Upper lobe of left lung (tissue), 6 donors: ENCODE measurements at places on chromosomes 5 and 9. TPM values are rescaled to one million over a fixed set of nuclear protein-coding genes. Genes with fewer than 3 reads are reported as not detected.

- no peaks in the 10 kb centered on the region for H3K36me3 ChIP-seq
- H3K27ac ChIP-seq, result no peak overlapping the region
- no peaks in the 10 kb centered on the region for H3K27me3 ChIP-seq
- H3K4me3 ChIP-seq, result no peak overlapping the region
Observed at GRCh38 chr5:92402045-92402444, 1018.9 kb upstream of the ARRDC3 start.

DNA sequence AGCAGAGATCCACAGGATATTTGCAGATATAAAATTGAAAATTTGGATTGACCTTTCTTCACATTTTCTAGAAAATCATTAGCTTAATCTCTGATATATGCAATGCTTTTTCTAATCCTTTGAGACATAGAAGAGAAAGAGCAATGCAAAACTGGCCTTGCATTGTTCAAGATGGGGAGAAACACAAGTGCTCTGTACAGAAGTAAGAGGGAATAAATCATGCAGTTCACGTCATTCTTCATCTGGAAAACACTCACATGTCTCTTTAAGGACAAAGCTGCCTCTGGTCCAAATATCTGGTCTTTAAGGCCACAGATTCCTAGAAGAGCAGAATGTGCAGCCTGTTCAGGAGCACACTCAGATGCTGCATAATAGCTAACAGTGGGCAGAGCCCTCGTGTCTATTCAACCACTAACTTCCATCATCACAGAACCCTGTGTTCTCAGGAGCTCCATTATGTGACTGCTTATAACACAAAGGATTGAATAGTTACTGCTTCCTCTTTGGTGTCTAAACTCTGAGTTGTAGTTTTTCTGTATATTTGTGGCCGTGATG lies 277.5 kb downstream of the PLK2 start:
- no peaks in the 10 kb centered on the region for H3K4me1 ChIP-seq
- H3K36me3 ChIP-seq, result no peaks in the 10 kb centered on the region
- DNase-seq, result no peak

The ALDH1A1 gene
- total RNA-seq, result 230 TPM

The PLAC8L1 gene
- not detected for total RNA-seq

The IFNK gene
- total RNA-seq, result not detected

The SPAAR gene
- total RNA-seq, result 19.9 TPM
